ENCODE measurements at places on chromosomes 4 and X.

- no peak for DNase-seq
Measured at GRCh38 chrX:12877386-12877785, 10.5 kb downstream of the TLR7 start.

DNA sequence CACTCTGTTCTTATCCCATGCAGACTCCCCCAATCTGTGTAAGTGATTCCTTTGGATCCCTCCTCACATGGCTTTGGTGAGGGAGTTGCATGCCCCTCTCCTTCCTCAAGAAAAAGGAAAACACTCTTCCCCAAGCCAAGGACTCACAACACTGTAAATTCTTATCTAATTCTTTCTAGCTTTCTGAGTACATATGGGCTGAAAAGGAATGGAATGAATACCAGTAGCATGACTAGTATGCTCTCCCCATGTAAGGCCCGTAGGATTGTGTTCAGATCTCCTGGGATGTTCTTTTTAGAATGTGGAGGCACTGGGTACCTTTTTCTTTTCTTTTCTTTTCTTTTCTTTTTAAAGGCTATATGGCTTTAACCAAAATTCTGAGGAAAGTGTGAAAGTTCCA is 17.0 kb upstream of the MAGED1 start:
- no peak for DNase-seq

- DNase-seq = no peak
Measured at GRCh38 chrX:77505227-77505626, 58.0 kb downstream of the FGF16 start.

GRCh38 chr4:89765966-89766365 is 71.0 kb downstream of the SNCA start:
- DNase-seq = no peak

DNA sequence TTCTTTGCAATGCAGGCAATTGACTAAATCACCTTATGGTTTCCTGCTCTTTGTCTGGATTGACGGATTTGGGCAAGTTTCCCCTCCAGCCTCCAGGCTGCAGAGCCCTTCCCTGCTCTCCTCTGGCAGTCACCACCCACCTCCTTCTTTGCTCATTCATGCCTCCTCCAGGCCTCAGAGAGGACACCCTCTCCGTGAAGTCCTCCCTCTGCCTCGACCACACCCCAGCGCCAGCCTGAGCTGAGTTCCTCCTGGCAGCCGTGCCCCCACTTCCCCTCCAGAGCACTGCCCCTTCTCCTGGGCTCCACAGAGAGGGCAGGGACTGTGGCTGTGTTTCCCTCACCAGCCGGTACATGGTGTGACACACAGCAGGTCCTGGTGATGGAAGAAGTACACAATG is 53.7 kb downstream of the DCTD start:
- DNase-seq = no peak

DNA sequence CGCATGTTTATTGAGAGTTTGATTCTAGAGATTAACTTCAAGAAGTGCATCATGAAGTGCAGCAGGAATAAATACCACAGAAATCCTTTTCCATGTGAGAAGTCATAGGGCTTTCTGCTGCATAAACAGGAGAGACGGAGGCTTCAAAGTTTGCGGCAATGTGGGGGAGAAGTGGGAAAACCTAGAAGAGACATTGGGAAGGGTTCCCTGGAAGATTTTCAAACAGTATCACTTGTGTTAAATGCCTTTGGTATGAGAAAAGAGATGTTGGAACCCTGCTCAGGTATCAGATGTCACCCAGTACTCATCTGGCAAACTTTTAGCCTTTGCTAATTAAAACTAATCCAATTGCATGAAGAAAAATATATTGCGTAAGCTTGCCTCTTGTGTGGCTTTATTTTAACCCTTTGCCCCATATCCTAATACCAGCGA is 15.4 kb downstream of the NHS start:
- no peak for DNase-seq

DNA sequence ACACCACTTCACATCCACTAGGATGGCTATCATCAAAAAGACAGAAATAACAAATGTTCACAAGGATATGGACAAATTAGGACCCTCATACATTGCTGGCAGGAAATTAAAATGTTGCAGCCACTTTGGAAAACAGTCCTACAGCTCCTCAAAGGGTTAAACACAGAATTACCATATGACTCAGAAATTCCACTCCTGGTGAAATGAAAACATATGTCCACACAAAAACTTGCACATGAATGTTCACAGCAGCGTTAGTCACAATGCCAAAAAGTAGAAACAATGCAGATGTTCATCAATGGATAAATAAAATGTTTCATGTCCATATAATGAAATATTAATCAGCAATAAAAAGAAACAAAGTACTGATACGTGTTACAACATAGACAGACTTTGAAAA is 15.1 kb downstream of the S100G start:
- DNase-seq = no peak

DNA sequence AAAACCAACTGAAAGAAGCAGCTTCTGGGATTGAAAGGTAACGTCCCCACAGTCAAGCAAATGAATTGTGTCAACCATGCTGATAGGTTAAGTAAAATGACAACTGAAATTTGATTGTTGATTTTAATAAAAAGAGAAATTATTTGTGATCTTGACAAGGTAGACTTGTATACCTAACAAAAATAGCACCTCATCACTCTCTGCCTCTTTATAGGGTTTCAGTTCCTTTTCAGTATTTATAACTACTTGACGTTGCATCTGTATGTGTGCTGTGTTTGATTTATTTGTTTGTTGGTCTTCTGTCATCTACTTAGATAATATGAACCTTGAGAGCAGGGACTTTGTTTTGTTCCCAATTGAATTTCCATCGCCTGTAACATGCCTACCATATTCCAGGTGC is 7.9 kb upstream of the PPP3CA start:
- DNase-seq = no peak
